ENCODE measurements at places on chromosomes 11 and 22. TPM values are rescaled to one million over a fixed set of nuclear protein-coding genes. Genes with fewer than 3 reads are reported as not detected.

- no peak for DNase-seq
These were observed 39.0 kb downstream of the CWC15 start for GRCh38 chr11:94934362-94934761.

- no peak for DNase-seq
These were observed 43.7 kb downstream of the ALX4 start for GRCh38 chr11:44266056-44266780.

DNA sequence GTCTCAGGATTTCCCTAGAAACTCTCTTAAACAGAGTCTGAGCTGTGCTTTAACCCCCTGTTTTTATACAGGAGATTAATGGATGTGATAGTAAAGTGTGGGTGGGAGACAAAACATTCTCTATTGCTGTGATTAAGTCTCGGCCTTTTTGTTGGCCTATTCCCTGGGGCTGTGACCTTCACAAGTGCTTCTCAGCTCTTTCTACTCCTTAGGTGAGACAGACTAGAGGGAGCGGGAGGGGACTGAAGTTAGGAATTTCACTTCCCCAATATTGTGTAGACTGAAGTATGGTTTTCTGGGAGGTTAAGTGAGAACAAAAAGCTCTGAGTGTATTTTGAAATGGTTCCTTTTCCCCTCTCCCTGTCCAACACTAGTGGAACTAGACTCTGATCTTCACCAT lies 29.8 kb upstream of the OR8B8 start:
- DNase-seq: no peak

PHETA2 gene
- 14.8 TPM for total RNA-seq

SCARF2 gene
- total RNA-seq: 10.3 TPM

LRRC74B gene
- total RNA-seq: 0.20 TPM

- DNase-seq: no peak
These were observed 161.8 kb upstream of the GRIA4 start for GRCh38 chr11:105447936-105448702.

GRCh38 chr11:4539603-4540219 lies 5.3 kb upstream of the OR52M1 start:
- no peak for DNase-seq

DNA sequence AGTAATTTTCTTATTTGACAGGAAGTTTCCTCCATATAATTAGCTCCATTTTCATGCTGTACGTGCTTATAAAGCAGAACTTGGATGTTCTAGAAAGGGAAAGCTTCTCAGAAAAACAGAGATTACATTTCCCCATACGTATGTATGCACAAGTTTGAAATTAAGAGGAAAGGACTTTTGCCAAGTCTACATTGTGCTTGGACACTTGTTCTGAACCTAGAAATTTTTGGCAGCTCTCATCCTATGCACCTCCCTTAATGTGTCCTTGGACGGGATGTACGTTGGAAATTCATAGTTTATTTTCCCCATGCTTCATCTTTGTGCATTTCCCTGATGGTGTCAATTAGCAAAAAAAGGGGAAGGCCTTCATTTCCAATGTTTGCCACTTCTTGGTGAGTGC lies 322.7 kb downstream of the BLID start:
- peak; percentile 89 for DNase-seq

DNA sequence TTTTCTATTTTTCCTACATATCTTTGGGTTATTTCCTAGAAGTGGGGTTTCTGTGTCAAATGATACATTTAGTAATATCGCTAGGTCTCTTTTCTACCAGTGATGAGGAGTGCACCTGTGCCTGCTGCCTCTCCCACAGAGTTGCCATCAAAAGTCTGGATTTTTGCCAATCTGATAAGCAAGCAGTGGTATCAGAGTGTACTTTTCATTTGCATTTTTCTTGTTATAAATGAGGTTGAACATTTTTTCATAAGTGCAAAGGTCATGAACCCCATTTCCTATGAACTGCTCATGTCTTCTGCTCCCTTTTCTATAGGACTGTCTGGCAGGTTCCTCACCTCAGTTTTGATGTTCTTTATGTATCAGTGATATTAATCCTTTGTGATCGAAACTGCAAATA lies 1.7 kb downstream of the TRPM5 start:
- no peak for DNase-seq

DNA sequence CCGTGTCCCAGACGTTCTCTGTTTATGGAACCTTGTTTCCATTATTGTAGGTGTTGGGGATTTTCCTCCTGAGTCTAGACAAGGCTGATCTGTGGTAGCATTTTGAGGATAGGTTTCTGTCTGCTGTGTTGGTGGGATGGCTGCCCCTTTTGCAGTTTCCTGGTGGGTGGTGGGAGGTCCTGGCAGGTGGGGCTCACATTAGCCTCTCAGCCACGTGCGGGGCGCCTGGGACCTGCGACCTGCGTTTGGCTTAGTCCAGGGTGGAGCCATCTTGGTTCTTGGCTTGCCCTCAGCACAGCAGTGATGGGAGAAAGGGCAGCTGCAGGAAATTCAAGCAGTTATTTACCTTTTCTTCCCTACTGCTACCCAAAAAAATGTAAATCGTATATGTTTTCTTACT lies 143.4 kb downstream of the TBC1D22A start:
- DNase-seq: no peak

- DNase-seq: no peak
These were observed 540 bp downstream of the ADM start for GRCh38 chr11:10305262-10305963.

SLC22A6 gene
- not detected for total RNA-seq

DNA sequence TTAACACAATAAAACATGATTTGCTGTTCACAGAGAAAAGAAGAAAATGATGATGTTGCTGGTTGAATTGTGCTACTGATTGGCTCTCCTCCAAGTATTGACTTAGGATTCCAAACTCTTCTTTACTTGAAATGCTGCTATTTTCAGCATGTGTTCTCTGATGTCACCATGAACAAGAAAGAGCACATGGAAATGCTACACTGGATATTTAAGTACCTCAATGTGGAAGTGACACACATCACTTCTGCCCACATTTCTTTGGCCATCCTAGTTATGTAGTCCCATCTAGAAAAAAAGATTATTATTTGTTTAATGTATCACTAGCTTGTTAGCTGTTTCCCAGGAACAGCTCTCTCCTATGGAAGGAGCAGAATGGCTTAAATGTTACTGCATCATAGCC lies 27.2 kb downstream of the OR52B2 start:
- no peak for DNase-seq

DNA sequence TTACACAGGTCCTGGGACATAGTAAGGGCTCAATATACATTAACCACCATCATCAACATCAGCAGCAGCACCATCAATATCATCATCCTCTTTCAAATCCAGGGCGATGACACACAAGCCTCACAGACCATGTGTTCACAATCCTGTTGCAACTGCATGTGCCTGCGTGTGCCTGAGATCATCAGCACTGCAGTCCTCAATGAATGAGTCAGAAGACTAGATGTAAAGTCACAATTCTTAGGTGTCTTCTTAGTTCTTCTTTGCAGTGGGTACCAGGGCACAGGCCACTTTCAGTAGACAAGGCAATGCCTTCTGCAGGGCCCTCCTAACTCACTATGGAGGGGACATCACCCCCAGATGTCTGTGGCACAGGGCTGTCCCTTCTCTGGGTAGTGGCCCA lies 111.1 kb downstream of the MYO18B start:
- DNase-seq: no peak

ANAPC15 gene
- total RNA-seq: 9.7 TPM

EMID1 gene
- total RNA-seq: 18.5 TPM

POU2AF2 gene
- total RNA-seq: not detected

GRCh38 chr11:65576867-65577755 lies 1.3 kb downstream of the EHBP1L1 start:
- DNase-seq: no peak

GRCh38 chr11:7973011-7973410 lies 7.8 kb upstream of the NLRP10 start:
- DNase-seq: no peak

GRCh38 chr11:40924915-40925314 lies 534.5 kb downstream of the LRRC4C start:
- DNase-seq: no peak

OR5B3 gene
- not detected for total RNA-seq

GRCh38 chr11:1771700-1772099 lies 8.0 kb upstream of the CTSD start:
- DNase-seq: no peak

- no peak for DNase-seq
These were observed 139.2 kb downstream of the WNT11 start for GRCh38 chr11:76067099-76067498.

GRCh38 chr11:10477690-10478046 lies 22.6 kb downstream of the AMPD3 start:
- no peak for DNase-seq

DNA sequence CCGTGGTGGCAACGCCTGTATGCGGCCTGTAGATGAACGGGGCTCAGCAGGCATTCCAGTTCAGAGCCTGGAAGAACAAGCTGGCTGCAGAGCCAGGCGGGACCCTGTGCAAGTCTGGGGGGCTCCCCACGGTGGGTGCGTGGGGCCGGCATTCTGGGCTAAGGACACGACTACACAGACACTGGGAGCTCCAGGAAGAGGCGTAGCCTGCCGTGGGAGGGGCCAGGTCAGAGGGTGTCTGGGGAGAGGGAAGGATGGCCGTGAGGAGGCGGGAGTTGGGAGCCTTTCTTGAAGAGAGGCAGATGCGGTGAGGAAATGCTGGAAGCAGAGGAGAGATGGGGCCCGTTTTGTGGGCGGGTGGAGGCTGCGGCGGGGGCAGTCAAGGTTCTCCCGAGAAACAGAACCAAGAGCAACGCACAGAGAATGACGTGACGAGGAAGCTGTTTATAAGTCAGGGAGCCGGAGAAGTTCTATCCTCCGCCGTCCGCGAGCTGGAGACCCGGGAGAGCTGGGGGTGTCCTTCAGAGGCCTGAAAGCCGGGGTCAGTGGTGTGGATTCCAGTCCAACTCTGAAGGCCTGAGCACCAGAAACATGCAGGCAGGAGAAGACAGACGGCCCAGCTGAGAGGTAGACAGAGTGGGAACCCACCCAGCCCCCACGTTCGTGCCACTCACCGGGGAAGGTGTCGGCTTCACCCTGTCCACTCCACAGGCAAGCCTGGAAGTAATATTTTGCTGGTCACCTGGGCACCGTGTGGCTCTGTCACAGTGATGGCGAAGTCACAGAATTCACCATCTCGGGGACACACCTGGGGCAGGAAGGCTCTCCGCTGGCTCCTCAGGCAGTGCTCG lies 529.6 kb downstream of the BRD1 start:
- DNase-seq: no peak

APOL2 gene
- 21.6 TPM for total RNA-seq

FIBIN gene
- 21.8 TPM for total RNA-seq

DNA sequence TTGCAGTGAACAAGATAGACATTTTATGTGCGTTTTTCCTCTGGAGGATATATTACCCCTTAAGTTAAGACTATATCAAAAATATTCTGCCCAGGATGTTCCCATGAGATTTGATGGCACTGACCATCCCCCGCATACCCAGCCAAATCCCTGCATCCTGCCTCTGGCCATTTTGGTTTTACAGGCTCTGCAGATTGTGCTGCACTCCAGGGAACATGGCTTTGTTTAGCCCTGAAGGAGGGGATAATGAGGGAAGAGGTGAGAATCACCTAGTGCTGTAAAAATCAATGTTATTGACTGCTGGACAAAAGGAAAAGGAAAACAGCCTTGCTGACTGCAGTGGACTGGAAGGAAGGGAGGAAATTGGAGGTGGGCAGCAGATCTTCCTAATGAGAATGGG lies 717.4 kb downstream of the DLG2 start:
- no peak for DNase-seq

DNA sequence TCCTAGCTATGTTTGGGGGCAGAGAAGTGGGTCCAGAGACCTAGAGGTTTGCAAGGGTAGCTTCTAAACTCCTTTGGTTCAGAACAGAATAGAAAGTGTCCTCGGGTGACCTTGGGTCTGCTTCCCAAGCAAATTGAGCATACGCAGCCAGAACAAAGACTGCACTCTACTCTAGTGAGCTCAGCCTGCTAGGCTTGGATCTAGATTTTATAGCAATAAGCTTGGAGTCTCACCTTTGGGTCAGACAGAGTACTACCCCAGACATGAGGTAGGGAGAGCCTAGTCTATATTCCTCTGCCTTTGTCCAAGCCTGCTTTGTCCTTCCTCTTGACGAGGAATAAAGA lies 52.6 kb upstream of the ELF5 start:
- no peak for DNase-seq

DNA sequence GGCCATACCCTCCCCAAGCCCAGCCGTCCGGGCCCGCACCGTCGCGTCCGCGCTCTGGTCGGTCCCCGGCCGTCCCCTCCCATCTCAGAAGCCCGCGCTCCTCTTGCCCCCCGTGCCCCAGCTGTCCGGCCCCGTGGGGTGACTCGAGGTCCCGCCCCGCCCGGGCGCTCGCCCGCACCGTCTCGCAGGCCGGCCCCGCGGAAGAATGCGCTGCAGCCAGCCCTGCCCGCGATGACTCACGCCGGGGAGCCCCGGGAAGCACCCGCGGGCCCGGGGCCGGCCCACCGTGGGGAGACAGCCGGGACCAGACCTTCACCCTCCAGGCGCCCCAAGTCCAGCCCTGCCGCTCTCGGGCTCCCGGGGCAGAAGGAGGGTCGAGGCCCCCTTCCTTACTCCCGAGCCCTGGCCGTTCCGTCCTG lies 320 bp upstream of the PHLDA2 start:
- DNase-seq: no peak

NXPE2 gene
- 0.20 TPM for total RNA-seq

DNA sequence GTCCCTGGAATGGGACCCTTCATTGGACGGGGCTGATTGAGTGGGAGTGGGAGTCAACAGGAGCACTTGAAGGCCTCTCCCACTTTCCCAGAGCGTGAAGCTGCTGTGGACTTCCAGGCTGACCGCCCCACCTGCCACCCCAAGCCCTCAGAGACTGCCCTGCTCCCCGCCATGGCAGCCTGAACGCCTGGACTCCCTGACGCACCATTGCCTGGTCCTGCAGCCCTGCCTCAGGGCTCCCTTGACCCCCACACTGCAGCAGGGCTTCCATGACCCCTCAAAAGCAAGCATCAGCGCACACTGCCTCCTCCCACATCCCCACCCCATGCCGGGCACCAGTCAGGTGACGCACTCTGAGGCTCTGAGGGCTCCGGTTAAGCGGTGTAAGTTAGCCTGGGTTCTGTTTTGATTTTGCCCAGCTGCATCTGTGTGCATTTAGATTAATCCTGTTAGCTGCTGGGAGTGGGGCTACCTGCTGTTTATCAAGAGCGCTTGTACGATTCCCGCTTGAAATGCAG lies 39.4 kb downstream of the TRIM29 start:
- no peak for DNase-seq

GRCh38 chr11:71987521-71987920 lies 11.2 kb upstream of the IL18BP start:
- no peak for DNase-seq

DNA sequence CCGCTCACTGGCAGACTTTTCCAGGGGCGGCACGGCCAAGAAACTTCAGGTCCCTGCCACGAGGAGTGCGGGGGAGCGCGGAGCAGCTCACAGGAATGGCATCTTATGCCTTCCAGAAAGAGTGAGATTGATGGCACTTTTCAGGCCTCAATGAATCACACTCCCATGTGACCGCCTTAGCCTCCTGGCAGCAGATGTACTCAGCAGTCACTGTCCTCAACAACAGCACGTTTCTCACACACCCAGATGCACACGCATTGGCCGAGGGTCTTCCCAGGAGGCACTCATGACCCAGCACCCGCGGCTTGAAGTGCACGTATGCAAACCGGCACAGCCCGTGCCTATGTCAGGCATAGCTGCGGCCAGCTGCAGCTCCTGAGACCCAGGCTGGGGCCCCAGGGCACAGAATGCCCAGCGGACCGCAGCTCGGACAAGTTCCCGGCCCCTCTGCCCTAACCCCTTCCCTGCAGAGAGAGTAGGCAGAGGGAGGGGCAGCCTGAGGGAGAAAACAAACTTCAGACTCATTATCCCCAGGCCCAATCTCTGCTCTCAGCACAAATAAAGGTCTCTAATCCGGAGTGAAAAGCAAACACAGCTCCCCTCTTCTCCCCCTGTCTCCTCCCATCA lies 48.3 kb downstream of the RPUSD4 start:
- DNase-seq: peak; percentile 83

- no peak for DNase-seq
These were observed 33.3 kb upstream of the PDGFB start for GRCh38 chr22:39278040-39278439.

Data from skin of body (tissue), 3 donors.